ENCODE measurements at places on chromosomes 5 and 9. TPM values are rescaled to one million over a fixed set of nuclear protein-coding genes. Genes with fewer than 3 reads are reported as not detected.

Gene GABRP
- 0.90 TPM for polyA plus RNA-seq

DNA sequence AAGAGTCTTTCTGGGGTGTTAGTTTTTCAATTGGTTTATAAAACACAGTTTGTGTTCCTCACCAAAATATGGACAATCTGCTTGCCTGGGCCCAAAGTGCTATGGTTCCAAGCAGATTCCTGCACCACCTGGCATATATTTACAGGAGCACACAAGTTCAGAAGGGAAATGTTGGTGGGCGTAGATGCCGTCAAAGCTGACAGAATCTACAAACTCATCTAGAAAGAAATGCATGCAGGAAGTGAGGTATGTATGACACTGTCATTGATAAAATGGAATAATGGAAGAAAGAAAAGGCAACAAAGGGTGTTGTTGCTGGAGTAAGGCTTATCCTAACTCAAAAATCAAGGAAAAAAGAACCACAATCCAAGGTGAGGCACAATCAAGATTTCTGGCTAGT lies 225.8 kb downstream of the MLLT3 start:
- no peak for DNase-seq

Gene SEMA6A
- 43.9 TPM for polyA plus RNA-seq

DNA sequence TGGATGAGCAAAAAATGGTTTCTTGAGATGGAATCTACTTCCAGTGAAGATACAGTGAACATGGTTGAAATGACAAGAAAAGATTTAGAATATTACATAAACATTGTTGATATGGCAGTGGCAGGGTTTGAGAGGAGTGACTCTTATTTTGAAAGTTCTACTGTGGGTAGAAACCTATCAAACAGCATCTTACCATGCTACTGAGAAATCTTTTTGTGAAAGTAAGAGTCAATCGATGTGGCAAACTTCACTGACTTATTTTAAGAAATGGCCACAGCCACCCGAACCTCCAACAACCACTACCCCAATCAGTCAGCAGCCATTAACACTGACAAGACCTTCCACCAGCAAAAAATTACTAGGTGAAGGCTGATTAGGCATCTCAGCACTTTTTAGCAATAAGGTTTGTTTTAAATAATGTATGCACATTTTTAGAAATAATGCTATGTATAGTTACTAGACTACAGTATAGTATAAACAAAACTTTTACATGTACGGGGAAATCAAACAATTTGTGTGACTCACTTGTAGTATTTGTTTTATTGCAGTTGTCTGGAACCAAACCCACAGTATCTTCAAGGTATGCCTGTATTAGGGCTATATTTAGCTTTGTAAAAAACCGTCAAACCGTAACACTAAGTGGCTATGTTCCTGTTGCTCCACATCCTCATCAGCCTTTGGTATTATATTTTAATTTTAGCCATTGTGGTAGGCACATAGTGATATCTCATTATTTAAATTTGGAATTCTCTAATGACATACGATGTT lies 30.6 kb upstream of the ADAMTS6 start:
- DNase-seq: no peak

- DNase-seq: no peak
Observed at GRCh38 chr5:150153957-150154617, 1.6 kb downstream of the PDGFRB start.

Gene TMOD1
- 151 TPM for polyA plus RNA-seq

Gene NIPBL
- polyA plus RNA-seq: 37.2 TPM

Gene RGP1
- 17.9 TPM for polyA plus RNA-seq

Gene TEX53
- not detected for polyA plus RNA-seq

Gene SH2D3C
- 16.5 TPM for polyA plus RNA-seq

GRCh38 chr5:17897776-17898175 lies 263.5 kb downstream of the TAF11L14 start:
- no peak for DNase-seq
